NCI-H1694 (cell line): ENCODE measurements at places on chromosomes 12 and 14.

- DNase-seq, result no peak
These were observed 162.5 kb upstream of the PDE3A start for GRCh38 chr12:20205854-20206253.

GRCh38 chr12:23855813-23856212 lies 93.7 kb downstream of the SOX5 start:
- DNase-seq, result no peak

- no peak for DNase-seq
These were observed 150.8 kb upstream of the DAAM1 start for GRCh38 chr14:59037620-59038019.

DNA sequence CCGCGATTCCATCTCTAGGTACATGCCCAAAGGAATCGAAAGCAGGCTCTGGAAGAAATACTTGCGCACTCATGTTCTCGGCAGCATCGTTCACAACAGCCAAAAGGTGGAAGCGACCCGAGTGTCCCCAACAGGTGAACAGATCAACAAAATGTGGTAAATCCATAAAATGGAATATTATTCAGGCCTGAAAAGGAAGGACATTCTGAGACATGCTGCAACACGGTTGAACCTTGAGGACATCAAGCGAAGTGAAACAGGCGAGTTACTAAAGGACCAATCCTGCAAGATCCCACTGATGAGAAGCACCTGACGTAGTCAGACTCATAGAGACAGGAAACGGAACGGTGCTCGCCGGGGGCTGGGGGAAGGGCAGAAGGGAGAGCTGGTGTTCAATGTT lies 17.5 kb upstream of the DIO3 start:
- DNase-seq, result no peak

DNA sequence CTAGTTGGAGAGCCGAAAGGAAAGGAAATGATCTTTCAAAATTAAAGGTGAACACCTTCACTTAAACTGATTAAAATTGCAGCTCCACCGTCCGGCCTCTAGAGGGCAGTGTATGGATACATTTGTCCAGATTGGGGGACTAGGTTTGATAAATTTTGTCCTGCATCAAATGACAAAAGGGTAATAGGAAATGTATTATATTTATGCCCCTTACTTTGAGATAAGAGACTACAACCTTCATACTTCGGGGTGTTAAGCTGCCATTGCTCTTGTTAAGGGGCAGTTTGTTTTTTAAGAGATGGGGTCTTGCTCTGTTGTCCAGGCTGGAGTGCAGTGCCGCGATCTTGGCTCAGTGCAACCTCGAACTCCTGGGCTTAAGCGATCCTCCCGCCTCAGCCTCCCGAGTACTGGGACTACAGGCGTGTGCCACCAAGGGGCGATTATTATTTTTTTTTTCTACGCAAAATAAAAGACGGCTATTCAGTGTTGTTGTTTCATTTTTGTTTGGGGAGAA lies 818 bp upstream of the SUOX start:
- DNase-seq, result peak; percentile 53

- DNase-seq, result peak; percentile 77
These were observed 456.2 kb downstream of the FOXG1 start for GRCh38 chr14:29222671-29223268.
